ENCODE measurements at places on chromosomes 7 and 10. TPM values are rescaled to one million over a fixed set of nuclear protein-coding genes. Genes with fewer than 3 reads are reported as not detected.
A peak's percentile ranks its signal among the peaks of the same experiment; 100 is the strongest.

DNA sequence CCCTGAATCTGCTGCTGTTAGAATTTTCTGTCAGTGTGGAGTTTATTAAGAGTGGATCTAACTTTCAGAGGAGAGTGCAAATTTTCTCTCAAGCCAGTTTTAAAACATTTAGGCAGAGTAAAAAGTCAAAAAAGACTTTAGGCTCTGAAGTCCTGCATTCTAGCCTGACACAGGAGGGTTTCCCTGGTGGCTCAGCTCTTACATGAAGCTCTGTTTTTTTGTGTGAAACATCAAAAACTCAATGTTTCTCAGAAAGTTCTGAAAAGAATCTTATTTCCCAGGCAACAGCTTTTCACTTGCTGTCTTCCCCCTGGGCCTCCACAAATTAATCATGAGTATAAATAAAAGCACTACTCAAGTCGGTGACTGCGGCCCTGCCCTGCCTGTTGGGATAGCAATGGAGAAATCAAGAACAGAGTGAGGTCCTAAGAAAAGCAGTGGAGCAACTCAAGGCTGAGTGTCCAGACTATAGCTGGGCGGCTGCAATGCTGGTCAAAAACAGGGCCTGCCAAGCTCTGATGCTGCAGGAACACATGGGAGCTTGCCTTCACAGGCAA lies 22.3 kb upstream of the WDR11 start:
- no peak for DNase-seq

GRCh38 chr10:70677620-70678249 lies 5.4 kb downstream of the ADAMTS14 start:
- no peak for DNase-seq

- no peak for DNase-seq
These were observed 64.8 kb upstream of the LOXL4 start for GRCh38 chr10:98332623-98333269.

- no peak for DNase-seq
These were observed 98.0 kb upstream of the GPR26 start for GRCh38 chr10:123567984-123568739.

GRCh38 chr7:115410972-115411686 lies 489.2 kb downstream of the MDFIC start:
- DNase-seq: no peak

DNA sequence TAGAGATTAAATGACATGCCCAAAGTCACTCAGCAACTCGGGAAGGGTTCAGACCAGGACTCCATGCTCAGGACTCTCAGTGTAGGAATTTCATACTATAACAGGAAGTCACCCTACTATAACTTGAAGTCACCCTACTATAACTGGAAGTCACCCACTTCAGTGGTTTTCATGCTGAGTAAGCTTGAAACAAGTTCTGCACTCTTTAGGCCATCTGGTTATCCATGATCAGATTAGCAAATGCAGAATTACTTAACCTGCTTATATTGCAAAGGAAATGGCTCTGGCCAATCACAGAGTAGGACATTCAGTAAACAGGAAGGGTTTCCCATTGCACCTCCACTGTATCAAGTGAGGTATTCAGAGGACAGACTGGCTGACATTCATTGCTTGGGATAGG lies 1240.4 kb downstream of the GATA3 start:
- no peak for DNase-seq

- no peak for DNase-seq
These were observed 959.9 kb upstream of the GHITM start for GRCh38 chr10:83179371-83179770.

DNA sequence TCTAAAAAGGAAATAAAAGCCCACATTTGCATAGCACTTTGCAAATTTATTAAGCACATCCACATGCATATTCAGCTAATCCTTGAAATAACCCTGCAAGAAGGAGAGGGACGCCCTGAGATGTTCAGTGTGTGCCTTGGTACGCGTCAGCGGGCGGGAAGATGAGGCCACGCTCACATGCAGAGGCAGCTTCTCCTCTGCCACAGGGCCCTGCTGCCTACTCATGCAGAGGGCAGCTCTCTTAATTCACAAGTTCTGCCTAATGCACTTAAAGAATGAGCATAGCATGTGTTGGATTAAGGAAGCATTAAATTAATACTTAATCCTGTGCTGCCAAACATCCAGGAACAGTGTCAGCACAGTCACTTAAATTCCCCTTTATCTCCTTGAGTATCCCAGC lies 132.3 kb downstream of the HECW1 start:
- DNase-seq: no peak

DNA sequence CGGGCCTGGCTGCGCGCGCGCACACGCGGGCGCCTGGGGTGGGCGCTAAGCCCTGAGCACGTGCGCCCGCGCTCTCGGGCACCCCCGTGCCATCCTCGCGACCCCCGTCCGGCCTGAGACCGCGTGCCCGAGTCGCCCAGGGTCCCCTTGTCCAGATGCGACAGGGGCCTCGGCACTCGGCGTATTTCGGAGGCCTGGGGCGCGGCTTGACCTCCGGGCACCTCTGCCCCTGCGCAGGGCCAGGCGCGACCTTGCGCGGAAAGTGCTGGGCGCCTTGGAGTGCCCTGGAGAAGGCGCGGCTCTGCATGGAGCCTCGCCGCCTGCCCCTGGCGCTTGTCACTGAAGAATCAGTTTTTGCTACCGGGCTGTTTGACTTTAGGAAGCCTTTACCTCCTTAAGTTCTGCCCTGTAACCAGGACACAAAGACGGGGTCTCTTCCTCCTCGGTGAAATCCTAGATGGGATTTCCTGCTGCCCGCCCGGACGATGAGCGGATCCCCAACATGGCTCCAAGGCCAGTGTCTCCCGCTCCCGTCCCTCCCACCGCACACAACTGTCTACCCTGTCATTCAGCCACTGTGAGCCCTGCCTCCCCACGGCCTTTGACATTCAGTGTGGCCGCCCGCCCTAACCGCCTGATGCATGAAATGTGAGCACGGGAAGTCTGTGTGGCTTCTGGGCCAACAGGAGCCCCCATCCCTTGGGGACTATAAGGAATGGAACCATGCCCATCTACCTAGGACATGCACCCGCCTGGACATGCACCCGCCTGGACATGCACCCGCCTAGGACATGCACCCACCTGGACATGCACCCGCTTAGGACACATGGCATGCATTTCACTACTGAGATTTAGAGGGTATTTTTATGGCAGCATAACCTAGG lies 1.1 kb upstream of the STK32C start:
- DNase-seq: no peak

GRCh38 chr7:106723398-106723797 lies 62.4 kb upstream of the CCDC71L start:
- no peak for DNase-seq

DNA sequence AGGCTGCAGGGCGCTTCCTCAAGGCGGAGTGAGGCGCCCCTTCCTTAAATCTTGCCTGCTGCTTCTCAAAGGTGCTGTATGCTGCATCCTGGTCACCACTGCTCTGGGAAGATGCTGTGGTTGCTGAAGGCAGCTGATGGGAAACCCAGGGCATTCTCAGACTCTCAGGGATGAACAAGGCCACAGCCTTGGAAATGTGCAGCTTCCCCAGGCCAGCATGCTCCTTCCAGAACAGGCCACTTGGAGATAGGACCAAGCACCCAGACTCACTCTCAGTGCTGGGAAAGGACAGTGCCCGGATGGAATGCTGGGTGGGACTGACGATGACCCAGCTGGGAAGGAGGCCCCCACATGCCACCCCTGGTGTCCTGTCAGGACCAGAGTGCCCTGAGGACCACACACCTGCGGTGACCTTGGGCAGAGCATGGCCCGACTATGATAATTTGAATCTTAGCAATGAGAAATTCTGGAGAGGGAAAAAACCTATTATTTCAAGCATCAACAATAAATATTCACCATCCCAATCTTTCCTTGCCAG lies 235.5 kb downstream of the TNS3 start:
- no peak for DNase-seq

DNA sequence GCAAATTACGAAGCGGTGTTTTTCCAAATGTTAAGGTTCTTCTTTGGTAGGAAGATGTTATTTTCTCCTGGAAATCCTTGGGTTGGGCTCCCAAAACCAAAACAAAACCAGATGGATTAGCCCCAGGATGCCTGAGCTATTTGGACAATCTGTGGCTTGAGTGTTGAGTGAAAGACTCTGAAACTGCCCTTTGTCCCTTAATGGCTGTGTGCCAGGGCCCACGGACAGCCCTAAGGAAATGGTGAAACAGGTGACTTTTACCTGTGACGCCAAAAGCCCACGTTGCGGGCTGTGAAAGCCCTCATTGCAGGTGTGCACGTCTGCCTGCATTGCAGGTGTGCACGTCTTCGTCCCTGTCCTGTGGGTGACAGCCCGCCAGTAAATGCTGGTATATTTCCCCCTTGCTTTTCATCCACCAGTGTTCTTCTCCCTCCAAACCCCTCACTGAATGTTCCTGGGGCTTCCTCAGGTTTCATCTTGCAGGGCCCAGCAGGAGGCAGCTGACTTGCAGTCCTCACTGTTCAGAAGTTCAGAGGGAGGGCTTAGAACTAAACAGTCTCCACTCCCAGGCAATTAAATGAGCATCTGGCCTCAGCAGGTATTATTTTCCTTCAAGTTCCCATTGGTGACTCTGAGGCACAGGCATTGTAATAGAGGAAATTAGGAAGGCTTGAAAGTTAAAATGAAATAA lies 10.7 kb downstream of the PFKP start:
- DNase-seq: no peak

GRCh38 chr7:43362652-43363034 lies 220.3 kb upstream of the STK17A start:
- DNase-seq: no peak

DNA sequence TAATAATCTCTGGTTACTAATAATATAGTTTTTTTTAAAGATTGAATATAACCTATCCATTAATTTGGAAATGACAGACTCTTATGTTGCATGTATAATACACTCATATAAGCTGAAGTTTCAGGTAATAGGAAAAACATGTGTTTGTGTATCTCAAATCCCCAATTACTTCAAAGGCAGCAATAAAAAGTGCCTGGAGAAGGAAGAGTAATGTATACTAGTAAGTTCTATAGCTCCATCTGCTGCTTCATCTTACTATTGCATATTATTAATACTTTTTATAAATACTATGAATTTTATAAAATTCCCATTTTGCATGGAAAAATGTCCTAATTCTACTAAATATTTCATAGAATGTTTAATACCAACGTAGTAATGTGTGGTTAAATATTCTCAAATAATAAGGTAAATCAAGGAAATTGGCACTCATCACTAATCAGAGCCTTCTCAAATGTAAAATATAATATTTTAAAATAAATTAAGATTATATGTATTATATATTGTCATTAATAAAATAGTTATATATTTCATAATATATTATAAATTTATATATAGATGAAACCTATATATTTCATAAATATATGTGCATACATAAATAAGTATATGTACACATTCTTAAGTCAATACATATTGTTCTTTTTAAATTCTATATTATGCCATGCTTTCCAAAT lies 311.9 kb downstream of the HGF start:
- DNase-seq: no peak

- DNase-seq: peak; percentile 80
These were observed 91.2 kb upstream of the INSIG1 start for GRCh38 chr7:155206318-155207020.

- no peak for DNase-seq
These were observed 59.9 kb downstream of the BMPER start for GRCh38 chr7:33965183-33965744.

DNA sequence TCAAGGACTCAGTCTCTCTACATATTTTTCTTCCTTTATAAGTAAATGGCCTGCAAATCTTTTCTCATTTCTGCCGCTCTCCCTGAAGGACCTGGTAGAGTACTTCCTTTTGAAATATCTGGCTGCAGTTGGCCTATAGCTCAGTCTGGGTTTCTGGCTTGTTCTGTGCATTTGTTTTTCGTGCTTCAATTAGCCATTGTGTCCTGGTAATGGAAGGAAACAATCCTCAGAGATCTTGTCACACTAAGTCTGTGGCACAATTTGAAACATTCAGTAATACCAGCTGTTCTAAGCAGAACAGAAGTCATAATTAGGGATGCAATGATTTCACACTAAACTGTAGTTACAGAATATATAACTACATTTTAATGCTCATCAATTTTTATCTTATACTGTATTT lies 545.0 kb downstream of the NRG3 start:
- DNase-seq: no peak

GRCh38 chr7:36925691-36926090 lies 201.4 kb upstream of the AOAH start:
- DNase-seq: no peak

- no peak for DNase-seq
These were observed 643.0 kb downstream of the SUGCT start for GRCh38 chr7:40777730-40778312.

DNA sequence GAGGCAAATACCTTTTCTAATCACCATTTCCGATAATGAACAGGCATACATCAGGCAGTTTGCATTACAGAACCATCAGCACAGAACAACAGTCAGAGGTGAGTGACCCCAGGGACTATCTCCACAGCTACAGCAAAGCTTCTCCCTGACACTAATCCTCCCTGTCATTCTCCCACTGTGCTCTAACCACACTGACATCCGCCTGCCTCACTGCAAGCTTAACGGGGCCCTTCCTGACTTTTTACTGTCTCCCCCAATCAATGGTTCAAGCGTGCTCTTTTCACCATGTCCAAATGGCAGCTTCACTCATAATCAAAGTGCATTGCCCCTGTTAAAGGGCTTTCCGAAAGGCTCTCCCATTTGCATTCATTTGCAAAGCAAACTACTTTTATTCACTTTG lies 196.3 kb downstream of the DNAJC1 start:
- DNase-seq: no peak

GRCh38 chr10:3782451-3783315 lies 2.3 kb downstream of the KLF6 start:
- DNase-seq: no peak

- DNase-seq: no peak
These were observed 16.8 kb downstream of the DOCK1 start for GRCh38 chr10:126921974-126922525.

DNA sequence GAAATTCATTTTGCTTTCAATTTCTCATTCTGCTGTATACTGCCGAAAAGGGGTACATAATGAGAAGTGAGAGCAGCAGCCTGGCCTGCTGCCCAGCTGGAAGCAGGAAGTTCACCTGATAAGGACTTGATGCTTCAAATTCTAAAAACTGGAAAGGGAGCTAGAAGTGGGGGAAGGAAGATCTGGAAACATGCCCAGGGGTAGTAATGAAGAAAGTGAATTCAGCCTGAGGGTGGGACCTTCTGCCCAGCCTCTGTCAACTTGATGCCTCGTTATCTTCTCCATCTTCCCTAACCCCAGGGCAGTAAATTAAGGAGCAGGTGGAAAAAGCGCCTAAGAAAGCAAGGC lies 69.4 kb downstream of the ARMH3 start:
- DNase-seq: peak; percentile 73

The STEAP1B gene
- total RNA-seq: not detected

The KAZALD1 gene
- 4.8 TPM for total RNA-seq

The SEC23IP gene
- total RNA-seq: 23.5 TPM

The NAT16 gene
- not detected for total RNA-seq

The NACAD gene
- total RNA-seq: 6.0 TPM

The KLF14 gene
- 0.08 TPM for total RNA-seq

The DENND2A gene
- 15.0 TPM for total RNA-seq

The FFAR4 gene
- 0.24 TPM for total RNA-seq

The NCF1 gene
- 4.2 TPM for total RNA-seq

The NKX2-3 gene
- not detected for total RNA-seq

The ST8SIA6 gene
- 9.3 TPM for total RNA-seq

All from Right ventricle myocardium inferior (tissue), 1 donor.